Central memory CD8-positive, alpha-beta T cell (primary cell): ENCODE measurements at places on chromosomes 11 and 22.

GRCh38 chr11:58465690-58466089, 23.7 kb upstream of the OR5B12 start:
- DNase-seq: no peak

- DNase-seq: peak; percentile 99
These were observed 4.5 kb upstream of the NCF4 start for GRCh38 chr22:36856121-36856791.

DNA sequence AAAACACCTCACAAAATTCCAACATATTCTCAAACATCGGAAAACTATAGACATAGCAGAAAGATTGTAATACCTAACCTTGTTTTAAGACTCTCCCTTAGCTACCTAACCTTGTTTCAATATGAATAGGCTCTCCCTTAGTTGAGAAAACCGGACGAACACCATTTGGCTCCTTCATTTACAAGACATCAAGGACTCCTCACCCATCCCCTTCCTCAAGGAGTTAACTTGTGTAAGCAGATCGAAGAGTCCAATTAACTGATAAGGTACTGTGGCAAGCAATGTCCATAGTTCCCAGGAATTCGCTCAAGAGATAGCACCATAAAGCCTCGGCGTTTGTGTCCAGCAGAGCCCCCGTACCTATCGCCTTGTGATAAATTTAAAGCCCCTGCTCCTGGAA, 4.6 kb upstream of the ACRV1 start:
- DNase-seq: no peak

GRCh38 chr11:26909991-26910591, 83.8 kb upstream of the FIBIN start:
- DNase-seq: no peak

DNA sequence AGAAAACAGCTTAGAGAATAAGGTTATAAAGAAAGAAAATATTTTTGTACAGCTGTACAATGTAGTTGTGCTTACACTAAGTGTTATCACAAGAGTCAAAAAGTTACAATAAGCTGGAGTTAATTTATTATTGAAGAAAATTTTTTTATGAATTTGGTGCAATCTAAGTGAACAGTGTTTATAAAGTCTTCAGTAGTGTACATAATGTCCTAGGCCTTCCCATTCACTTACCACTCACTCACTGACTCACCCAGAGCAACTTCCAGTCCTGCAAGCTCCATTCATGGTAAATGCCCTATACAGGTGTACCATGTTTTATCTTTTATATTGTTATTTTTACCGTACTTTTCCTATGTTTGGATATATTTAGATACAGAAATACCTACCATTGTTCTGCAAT, 34.7 kb downstream of the GDPD4 start:
- DNase-seq: no peak

GRCh38 chr11:113304916-113305315, 9.5 kb upstream of the TTC12 start:
- DNase-seq: no peak

GRCh38 chr11:117792241-117792640, 4.8 kb downstream of the DSCAML1 start:
- no peak for DNase-seq

- DNase-seq: no peak
These were observed 585 bp downstream of the ARHGEF12 start for GRCh38 chr11:120336641-120337354.

GRCh38 chr11:77346906-77347603, 45.6 kb upstream of the GDPD4 start:
- DNase-seq: no peak

DNA sequence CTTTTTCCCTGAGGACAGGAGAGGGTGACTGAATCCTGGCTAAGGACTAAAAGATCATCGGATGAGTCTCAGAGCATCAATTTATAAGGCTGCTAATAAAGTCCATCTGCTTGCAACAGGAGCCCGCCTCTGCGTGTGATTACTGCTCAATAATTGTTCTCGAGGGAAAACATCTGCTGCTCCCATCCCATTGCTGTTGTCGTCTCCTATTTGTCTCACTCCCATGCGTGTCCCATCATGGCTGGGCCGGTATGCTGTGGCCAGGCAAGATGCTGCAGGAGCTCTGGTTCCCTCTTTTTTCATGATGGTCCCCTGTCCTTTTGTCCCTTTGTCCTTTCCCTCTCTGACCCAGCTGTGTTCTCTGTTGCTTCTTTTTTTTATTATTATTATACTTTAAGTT, 121.2 kb downstream of the SPATA19 start:
- DNase-seq: no peak

- DNase-seq: no peak
These were observed 8.6 kb upstream of the GNAZ start for GRCh38 chr22:23061471-23062280.

- DNase-seq: no peak
These were observed 63.8 kb upstream of the VPREB1 start for GRCh38 chr22:22180738-22181285.

GRCh38 chr11:119106564-119107537, at the start of gene C2CD2L:
Gene C2CD2L (plus strand): TSS chr11:119107344. CDS start chr11:119107742, 398 bp downstream.
- DNase-seq: peak; percentile 64

- no peak for DNase-seq
These were observed 1309.4 kb downstream of the TBC1D22A start for GRCh38 chr22:48071828-48072227.

GRCh38 chr11:95453616-95454171, 222.7 kb upstream of the SESN3 start:
- no peak for DNase-seq

DNA sequence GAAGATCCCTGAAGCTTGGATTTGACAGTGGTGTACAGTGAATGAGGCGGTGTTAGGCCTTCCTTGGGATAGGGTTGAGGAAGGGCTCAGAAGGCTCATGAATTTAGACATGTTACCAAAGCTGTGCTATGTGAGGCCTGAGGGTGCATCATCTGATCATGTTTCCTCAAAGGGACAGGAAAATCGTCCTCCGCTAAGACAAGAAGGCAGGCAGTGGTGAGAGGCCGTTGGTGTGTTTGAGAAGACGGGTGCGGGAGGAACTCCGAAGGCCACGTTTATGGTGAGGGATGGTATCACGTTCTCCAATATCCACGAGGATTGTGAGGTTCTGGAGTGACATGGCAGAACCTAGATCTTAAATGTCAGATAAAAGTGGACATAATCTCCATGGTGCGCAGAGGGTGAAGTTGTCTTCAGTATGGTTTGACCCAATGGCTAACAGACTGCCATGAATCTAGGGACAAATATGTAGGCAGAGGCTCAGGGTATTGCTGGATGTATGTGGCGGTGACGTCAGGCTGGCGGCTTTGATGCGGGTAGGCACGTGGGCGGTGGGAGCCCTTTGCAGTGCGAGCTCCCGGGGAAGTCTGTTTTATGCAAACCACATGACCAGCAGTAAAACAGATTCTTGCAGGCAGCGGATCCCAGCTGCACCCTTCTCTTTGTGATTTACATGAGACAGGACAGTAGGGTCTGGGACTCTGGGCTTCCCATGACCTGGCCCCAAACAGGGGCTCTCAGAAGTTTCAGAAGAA, 242.3 kb upstream of the B3GAT1 start:
- peak; percentile 7 for DNase-seq

- no peak for DNase-seq
These were observed 12.8 kb upstream of the MUC15 start for GRCh38 chr11:26584818-26585217.

- DNase-seq: no peak
These were observed 1.4 kb upstream of the BATF2 start for GRCh38 chr11:64998141-64998540.

DNA sequence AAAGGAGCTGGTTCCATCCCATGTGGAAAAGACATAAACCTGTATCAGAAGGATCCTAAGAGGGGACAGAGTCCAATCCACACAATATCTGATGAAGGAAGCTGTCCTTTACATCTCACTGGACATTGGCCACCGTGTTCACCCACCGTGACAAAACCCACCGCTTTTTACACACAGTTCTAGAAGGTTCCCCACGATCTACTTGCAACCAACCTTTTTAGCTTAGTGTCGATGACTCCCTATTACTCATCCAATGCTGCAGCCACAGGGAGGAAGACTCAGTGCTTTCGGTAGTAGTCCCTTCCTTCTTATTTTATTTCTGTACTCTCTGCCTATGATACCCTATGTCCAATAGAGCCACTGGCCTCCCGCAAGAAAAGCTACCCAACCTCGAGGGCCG, 65.4 kb downstream of the MAPK1 start:
- DNase-seq: no peak

DNA sequence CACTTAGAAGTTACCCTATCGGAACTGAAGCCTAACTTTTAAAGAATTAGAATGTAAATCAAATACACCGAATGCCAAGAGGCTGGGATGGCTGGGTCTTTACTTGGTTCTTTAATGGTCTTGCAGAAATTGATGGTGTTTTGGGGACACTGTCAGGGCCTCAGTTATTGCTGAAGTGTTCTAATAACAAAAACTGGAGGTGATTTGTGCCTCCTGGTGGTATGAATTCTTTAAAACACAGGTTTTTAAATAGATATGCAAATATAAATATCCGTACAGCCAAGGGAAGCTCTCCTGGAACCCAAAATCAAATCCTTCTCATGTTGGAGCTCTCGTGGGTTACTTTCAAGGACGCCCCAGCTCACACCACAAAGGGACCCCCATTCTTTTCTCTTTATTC, 19.3 kb upstream of the TMPRSS5 start:
- no peak for DNase-seq

- DNase-seq: no peak
These were observed 1.7 kb downstream of the AP1B1 start for GRCh38 chr22:29386708-29387107.

DNA sequence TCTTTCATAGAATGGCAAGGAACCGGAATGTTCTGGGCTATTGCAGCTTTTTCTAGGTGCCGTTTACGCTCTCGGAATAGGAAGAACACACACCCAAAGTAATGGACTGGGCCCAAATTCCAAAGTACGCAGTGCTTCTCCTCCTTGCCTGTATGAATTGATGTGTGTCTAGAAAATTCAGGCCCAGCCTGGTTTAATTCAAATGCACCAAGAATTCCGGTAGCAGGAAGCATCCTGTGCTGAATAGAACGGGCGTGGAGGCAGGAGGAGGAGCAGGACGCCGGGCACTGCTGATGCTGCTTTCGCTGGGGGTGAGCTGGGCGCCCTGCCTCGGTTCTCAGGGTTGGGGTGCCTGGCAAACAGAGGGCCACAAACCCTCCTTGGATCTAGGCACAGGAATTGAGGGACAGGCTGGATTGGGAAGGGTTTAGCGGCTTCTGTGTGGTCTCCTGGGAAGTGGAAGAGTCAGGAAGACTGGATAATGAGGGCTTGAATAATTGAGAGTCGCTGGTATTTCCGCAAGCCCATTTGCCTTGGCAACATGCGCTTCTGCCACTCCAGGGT, 2.0 kb downstream of the PARVB start:
- no peak for DNase-seq

- DNase-seq: no peak
These were observed at the start of gene MRGPRE for GRCh38 chr11:3231851-3232744. Gene MRGPRE (minus strand): TSS chr11:3232417. CDS start chr11:3228799, 3,618 bp downstream.

GRCh38 chr22:47806894-47807293, 1044.4 kb downstream of the TBC1D22A start:
- no peak for DNase-seq

DNA sequence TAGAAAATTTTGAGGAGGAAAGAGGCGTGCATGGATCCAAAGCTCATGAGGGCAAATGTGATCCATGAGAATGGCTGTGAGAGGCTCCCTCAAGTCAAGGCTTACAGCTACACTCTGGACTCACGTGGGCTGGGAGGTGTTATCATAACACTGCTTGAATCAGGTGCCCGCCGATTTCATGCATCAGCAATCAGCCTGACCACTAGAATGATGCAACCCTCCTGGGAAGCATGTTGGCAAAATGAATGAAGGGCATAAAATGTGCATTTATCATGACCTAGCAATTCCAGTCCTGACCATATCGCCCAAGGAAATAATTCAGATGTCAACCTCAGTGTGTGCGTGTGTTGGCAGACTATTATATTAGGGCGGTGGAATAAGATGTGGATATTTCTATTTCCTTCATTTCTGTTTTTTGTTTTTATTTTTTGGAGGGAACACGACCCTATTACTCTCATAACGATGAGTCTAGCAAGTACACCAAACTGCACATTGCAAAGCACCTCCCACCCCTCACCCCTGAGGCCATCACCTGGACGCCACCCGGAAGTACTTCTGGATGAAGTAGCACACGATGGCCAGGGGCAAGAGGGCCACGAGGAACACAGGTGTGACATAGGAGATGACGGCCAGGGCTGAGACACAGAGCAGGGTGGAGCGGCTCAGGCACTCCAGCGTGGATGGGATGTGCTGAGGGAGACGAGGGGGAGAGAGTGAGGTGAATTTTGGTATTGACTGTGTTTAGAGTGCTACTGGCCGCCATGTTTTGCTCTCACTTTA, 15.7 kb upstream of the KCNJ11 start:
- no peak for DNase-seq

DNA sequence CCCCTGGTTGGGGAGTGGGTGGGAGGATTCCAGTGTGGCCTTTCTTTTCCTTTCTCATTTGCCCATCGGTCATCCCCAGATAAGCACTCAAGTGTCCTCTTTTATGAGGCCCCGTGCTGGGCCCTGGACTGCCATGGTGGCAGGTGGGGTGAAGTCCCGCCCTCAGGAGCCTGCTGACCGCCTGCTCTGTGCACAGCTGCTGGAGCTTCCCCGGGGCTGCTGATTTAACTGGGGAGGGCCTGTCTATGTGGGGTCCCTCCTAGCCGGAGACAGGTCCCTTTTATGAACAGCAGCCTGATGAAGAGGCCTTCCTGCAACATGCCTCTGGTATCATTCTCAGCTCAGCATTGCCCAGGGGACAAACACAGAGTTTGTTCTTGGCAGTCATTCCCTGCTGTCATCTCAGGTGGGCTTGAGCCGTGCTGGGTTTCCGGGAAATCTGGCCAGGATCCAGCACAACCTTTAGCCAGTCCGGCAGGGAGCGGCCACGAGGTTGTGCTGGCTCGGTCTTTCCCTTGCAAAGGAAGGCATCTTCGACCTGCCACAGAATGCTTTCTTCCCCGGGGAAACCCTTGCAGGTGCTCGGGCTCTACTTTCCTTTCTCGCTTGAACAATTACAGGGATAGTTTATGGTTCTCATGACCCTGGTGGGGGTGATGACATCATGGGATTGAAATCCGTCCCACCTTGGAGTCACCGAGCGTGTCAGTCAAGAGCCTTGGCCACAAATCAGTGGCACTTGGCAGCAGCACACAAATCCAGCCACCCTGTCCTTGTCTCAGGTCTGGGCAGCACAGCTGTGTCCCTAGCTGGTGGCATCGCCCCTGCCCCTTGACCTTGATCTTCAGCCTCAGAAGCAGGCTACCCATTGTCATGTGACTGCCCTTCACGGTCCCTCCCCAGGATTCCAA, 20.1 kb downstream of the ST14 start:
- no peak for DNase-seq

DNA sequence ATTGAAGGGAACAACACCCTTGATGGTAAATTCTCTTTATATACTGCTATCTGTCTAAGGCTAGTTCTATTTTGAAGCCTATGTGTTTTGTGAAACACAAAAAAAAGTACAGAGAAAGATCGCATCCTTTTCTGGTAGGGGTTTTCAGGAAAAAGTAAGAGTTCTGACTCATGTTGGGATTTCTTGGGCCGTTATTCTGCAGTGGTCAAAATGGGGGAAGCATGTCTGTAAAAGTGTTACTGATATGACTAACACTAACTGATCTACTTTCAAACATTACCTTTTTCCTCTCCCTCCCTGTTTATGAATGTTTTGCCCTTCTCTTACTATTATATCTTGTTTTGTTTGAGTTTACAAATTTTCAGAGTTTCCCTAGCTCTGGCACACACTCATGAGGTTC, 53.9 kb downstream of the CTNND1 start:
- DNase-seq: no peak

- no peak for DNase-seq
These were observed 7.3 kb downstream of the CD6 start for GRCh38 chr11:60978546-60979380.

GRCh38 chr22:46970411-46971098, 208.1 kb downstream of the TBC1D22A start:
- no peak for DNase-seq
